ENCODE measurements at places on chromosomes 4 and X. TPM values are rescaled to one million over a fixed set of nuclear protein-coding genes. Genes with fewer than 3 reads are reported as not detected.

- DNase-seq = peak; percentile 70
Measured at GRCh38 chrX:135477576-135477975, 42.9 kb upstream of the INTS6L start.

- no peak for DNase-seq
Measured at GRCh38 chr4:31234494-31234893, 514.3 kb downstream of the PCDH7 start.

DNA sequence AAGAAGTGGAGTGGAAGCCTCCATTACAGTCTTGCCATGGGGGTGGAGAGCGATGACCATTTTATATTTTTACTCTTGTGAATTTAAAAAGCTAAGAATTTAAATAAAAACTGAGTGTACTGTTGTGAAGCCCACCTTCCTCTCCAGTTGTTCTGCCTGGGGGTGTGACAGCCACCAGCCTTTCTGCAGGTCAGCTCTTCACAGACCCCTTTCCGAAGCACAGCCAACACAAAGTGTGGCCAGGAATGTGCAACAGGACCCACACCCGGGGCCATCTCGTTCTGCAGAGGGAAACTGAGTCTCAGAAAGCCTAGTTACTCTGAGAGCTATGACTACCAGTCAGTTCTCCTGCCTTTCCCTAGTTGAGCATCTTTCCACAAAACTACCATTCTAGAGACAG is 1.4 kb downstream of the GRPEL1 start:
- no peak for DNase-seq

DNA sequence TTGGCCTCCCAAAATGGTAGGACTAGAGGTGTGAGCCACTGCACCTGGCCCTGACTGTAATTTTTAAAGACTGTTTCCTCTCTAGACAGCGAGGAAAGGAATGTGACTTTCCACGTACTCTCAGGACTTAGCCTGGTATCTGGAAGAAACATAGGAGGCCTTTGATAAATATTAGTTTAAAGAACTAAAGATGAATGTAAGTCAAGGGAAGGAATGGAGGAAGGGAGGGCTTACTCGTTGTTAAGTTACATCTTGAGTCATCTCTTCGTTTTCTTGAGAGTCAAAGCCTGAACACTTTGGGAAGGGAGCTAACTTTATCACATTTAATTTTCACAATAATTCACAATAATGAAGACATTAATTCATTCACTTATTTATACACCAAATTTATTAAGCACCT is 7.2 kb upstream of the LNX1 start:
- DNase-seq = no peak

DNA sequence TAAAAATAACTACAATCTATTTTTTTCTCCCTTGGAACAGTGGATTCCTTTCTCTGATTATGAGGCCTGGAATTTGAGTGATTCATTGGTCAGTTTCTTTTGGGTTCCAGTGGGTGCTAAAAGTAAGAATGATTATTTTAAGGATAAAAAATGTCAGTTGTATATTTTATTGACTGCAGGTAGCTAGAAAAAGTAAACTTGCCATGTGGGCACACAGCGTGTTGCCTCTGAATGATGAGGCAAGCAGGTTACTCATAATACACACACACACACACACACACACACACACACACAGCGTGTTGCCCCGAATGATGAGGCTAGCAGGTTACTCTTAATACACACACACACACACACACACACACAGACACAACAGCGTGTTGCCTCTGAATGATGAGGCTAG is 13.8 kb downstream of the GALNT7 start:
- DNase-seq = peak; percentile 78

DNA sequence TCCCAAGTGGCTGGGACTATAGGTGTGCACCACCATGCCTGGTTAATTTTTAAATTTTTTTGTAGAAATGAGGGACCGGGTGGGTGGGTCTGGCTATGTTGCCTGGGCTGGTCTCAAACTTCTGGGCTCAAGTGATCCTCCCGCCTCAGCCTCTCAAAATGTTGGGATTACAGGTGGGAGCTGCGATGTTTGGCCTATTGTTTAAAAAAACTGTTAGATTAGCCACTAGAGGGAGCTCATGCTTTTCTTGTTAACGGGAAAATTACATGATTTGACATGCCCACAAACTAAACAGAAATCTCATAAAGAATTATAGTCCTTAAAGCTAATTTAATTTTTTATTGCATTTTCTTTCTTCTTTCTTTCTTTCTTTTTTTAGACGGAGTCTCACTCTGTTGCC is 5.0 kb upstream of the SDAD1 start:
- peak; percentile 46 for DNase-seq

- DNase-seq = no peak
Measured at GRCh38 chr4:42616572-42616971, 40.3 kb downstream of the ATP8A1 start.

GRCh38 chr4:152485726-152486276 is 50.1 kb downstream of the FBXW7 start:
- DNase-seq = peak; percentile 83

DNA sequence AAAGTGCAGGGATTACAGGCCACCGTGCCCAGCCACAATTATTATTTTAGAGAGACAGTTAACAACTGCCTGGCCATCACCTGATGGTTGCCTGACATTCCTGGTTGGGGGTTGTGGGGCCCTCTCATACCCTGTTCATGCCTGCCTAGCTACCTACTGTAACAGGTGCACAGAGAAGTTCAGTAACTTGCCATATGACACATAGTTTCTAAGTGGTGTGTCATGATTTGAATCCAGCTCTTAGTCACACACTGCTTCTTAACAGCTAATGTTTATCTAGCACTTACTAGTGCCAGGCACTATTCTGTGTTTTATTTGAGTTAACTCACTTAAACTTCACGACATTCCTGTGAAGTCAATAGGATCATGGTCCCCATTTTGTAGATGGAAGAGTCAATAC is 122.7 kb upstream of the JADE1 start:
- DNase-seq = no peak

DNA sequence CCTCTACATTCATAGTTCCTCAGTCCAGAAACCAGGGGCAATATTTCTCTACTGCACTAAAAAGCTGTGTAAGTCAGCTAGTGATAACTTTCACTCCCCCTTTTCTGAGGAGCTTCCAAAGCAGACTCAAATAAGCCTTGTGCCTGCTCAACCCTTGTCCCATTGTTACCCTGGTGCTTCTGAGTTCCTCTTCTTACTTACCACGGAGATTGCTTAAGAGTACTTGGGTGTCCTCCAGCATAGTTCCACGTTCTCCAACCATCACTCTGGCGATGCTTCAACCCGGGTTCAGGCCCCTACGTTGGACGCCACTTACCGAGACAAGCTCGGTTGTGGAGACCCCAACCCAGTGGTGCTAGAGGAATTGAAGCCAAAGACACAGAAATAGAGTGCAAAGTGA is 71.6 kb downstream of the ADAM29 start:
- no peak for DNase-seq

GRCh38 chr4:84681486-84682274 is 98.8 kb downstream of the CDS1 start:
- peak; percentile 84 for DNase-seq

DNA sequence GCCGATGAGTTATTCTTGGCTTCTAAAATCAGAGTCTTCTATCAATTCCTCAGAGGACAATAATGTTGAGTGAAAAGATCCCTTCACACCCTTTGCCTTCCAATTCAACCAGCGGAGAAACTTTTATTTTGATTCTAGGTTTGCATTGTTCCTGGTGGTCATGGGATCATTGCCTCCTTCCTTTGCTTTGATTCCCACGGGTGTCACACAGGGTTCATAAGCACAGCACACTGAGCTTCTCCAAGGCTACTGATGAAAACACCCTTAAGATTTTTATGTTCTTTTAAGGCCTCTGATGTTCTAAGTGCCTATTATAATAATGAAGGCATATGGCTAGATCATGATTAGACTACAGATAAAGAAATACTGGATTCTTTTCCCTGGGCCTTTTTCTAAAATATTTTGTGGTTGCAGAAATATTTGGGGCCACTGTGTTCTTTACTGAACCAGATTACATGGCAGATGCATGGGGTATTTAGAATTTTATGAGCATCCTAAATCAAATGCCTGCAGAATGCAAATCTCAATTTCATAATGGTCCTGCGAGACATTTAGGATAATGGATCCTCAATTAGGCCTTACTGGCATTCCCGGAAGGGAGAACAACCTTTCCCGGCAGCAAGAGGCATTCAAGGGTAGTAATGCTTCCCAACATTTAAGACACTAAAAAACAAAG is 43.9 kb upstream of the FGFBP2 start:
- DNase-seq = no peak

GRCh38 chrX:134396174-134396573 is 63.8 kb upstream of the HPRT1 start:
- DNase-seq = peak; percentile 2

GRCh38 chr4:55251896-55252295 is 94.1 kb upstream of the SRD5A3 start:
- DNase-seq = no peak

- peak; percentile 62 for DNase-seq
Measured at GRCh38 chr4:173367946-173368345, 2.8 kb upstream of the SAP30 start.

- no peak for DNase-seq
Measured at GRCh38 chr4:87056881-87057280, 122.1 kb downstream of the AFF1 start.

- peak; percentile 64 for DNase-seq
Measured at GRCh38 chr4:184400375-184400870, 73.9 kb downstream of the IRF2 start.

ATXN3L gene
- total RNA-seq = not detected

RBM47 gene
- total RNA-seq = 8.5 TPM

USP17L28 gene
- total RNA-seq = not detected

NPY1R gene
- not detected for total RNA-seq

TCEAL5 gene
- not detected for total RNA-seq

XK gene
- total RNA-seq = under 0.01 TPM

ADH1B gene
- total RNA-seq = not detected

MAGEA11 gene
- 23.4 TPM for total RNA-seq

DUSP21 gene
- total RNA-seq = not detected
